ENCODE measurements at places on chromosomes 5 and 9.

GRCh38 chr5:31412324-31412723, 119.6 kb downstream of the DROSHA start:
- DNase-seq: no peak

DNA sequence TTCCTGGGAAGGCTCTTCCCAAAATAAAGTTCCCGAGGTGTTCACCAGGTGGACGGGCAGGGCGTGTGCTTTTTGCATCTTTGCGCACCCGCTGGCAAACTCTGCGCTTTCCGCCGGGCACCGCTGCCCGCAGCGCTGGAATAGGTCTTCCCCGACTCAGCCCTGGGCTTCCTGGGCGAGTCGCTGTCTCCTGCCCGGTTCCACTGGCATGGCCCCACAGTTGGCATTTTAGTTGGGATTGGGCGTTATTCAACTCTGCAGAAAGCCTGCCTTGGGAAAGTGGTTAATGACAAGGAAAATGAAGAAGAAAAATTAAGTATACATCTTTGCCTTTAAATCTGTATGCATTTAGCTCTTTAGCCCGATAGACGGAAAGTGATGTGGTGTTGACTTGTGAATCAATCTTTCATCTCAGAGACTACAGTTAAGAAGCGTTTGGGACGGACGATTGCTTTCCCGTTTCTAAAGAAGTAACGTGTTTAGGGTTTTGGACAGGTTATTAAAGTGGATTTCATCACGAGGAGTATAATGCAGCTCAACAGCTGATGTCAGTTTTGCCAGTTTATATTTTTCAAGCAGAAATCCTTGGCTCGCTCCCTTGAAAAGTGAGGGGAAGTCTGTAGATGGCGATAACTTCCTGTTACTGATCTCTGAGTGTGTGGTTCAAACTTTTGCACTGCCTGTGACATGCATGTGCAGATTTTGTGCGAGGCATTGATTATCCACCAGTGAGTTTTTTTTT, 946 bp downstream of the ADCY2 start:
- no peak for DNase-seq

GRCh38 chr5:65760504-65761275, 38.7 kb downstream of the NLN start:
- DNase-seq: peak; percentile 54

GRCh38 chr9:27599870-27600238, 26.6 kb upstream of the C9orf72 start:
- no peak for DNase-seq

All from activated CD4-positive, alpha-beta T cell treated with anti-CD3 and anti-CD28 coated beads for 4 hours (primary cell).